ENCODE measurements at places on chromosomes 7 and 10.

GRCh38 chr7:129471402-129471827, 30.9 kb upstream of the SMKR1 start:
- no peak for DNase-seq

DNA sequence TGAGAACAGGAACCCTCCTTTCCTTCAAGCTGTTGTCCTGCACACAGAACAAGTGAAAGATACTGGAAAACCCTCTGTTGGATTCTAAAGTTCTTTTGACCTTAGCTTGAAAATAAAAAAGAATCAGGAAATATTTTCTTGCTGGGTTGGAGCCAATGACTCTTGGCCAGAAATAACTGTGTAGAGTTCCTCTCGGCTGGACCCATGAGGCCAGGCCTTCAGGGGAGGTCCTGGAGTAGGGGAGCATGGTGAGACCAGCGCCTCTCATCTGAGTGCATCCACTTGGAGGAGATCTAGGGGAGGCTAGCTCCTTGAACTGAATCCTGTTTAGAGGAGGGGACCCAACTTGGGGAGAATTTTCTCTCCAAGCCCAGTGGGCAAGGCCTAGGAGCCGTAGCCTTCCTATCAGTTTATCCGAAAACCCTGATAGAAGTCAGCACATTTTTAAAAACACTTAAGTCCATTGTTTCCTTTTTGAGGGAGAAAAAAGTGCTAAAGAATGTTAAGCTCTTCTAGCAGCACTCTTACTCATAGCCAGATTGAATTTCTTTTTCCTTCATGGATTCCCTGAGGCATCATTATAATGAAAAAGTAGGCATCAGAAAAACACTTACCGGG, 635.7 kb upstream of the ANKRD30A start:
- no peak for DNase-seq

GRCh38 chr10:44009891-44010632, 361.4 kb upstream of the ZNF32 start:
- no peak for DNase-seq

DNA sequence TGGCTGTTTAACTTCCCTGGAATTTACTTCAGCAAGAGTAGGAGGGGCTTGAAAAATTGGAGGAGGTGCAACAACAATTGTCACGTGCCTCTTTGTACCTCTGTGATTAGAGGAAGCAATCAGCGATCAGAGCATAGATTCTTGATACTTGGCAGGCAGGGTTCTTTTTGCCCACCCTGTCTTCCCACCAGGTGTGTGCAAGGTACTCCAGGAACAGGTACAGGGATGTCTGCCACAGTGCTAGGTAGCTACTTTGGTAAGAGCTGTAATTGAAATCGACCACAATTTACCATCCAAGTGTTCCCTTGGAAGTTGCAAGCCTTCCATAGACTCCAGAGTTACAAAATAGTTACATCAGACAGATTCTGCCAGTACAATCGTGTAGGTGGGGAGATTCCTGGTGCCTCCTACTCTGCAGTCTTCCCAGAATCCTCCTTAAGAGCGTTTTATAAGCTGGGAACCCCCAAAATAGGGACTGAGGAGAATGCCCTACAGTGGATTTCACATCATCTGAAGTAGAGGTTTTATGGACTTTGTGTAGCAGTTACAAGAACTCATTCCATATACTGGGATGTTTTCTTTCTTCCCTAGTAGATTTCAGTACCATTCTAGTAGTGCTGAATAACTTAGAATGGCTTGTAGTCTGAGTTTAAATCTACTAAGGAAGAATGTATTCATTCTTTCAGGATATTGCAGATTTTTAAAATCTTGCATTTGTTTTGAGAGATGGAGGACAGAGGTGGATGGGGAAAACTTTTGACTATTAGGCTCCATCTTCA, 101.9 kb downstream of the EXOC4 start:
- DNase-seq: no peak

- DNase-seq: no peak
These were observed 118.3 kb downstream of the KMT2E start for GRCh38 chr7:105132335-105132734.

DNA sequence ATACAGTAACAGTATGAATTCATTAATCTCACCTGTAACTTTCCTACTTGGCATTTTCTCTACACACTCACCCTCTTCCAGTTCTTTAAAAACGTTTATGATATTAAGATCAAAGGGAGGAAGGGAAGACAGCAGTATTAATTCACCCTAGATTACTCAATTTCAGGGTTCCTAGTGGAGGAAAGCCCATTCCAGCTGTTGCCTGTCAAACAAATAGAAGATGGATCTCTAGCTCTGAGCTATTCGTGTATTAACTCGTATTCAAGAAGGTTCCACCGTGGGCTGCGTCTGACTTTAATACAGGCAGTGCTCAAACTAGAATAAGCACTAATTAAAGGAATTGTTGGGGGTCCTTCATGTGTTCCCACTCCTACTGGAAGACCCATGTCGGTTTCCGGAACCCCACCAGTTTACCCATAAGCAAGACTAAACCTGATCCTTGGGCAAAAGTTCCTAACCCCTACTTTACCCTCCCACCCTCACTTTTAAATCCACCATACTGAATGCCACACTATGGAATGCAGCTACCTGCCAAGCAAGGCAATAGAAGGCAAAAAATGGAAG, 2.1 kb downstream of the NANOS1 start:
- DNase-seq: no peak

DNA sequence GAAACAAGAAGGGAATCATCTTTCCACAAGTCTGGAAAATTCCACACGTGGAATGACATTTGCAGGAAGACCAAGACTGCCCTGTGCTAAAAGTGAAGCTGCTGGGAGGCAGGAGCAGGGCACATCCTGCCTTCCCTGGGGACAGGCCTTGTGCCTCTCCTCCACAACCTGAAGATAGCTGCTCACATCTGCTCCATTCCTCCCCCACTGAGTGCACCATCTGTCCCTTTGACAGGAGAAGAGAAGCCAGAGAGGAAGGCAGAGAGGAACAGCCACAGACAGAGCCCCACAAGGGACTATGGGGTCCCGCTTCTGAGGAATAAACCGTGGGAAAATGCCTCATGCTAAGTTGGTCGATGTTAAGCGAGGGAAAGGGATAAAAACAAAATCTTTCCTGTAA, 15.9 kb upstream of the FAM171A1 start:
- no peak for DNase-seq

DNA sequence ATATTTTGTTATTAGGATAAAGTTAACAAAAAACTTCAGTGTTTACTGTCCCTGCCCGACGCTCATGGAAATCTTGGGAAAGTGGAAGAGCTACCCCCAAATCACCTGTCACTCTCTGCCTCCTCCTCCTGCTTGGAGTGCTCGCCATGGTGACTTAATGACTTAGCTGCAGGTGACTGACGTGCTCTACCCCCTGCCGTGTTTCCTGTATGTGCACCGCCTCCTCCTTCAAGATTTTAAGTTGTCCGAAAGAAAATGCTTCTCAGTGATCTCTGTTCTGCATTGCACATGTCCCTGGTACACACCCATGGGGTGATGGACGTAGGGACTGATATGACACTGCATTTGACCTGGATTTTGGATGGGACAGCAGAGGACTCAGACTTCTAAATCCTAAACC, 338.8 kb upstream of the SHH start:
- no peak for DNase-seq

DNA sequence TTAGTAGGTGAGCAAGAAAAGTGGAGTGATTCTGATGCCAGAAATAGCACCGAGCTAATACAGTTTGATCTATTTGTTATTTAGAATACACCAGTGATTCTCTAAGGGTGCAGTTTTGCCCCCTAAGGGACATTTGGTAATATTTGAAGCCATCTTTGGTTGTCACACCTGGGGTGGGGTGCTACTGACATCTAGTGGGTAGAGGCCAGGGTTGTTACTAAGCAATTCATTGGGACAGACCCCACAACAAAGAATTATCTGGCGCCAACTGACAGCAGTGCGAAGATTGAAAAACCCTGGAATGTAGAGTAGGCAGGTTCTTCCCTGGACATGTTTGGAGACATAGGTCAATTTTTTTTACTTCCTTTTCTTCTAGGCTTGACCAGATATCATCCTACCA, 14.6 kb downstream of the PALS2 start:
- DNase-seq: no peak

DNA sequence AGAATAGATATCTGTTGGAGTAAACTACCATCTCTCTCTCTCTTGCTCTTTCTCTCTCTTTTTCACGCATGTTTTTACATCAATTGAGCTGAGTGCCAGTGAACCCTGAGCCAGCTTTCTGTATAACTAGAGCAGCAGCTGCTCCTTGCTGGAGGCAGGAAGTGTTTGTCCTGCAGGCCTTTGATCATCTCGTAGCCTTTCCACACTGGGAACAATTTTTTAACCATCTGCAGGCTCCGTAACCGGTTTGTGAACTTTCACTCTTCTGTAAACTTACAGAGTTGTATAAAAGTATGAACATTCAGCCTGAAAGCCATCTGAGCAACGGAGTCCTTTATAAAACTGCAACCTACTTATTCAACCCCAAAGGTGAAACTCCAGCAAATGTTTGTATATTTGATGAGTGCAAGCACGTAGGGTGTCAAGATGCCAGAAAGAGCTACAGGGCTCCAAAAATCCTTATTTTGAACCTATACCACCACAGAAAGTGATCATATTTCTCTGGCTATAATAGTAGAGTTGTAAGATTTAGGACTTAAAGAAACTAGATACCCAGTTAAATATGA, 162.8 kb upstream of the NFE2L3 start:
- no peak for DNase-seq

GRCh38 chr7:158120716-158121115, 466.9 kb downstream of the PTPRN2 start:
- no peak for DNase-seq

GRCh38 chr7:48300301-48300700, 129.0 kb downstream of the ABCA13 start:
- DNase-seq: no peak

DNA sequence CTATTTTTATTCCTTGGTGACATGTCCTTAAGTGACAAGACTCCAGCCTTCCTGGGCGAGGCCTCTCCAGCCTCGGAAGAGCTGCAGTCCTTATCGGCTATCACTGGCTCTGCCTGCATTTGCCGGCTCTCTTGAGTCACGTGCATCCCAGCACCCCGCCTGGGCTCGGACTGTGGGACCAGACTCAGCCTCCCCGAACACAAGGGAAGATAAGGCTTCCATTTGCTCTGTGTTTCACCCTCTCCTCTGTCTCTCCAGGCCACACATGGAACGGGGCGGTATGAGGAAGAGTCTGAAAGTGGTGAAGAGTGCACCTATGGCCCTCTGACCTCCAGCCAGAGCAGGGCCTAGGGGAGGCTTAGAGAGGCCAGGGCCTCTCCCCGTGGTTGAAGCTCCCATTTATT, 4.7 kb downstream of the GDF2 start:
- no peak for DNase-seq

- DNase-seq: no peak
These were observed 980.8 kb upstream of the LRRTM3 start for GRCh38 chr10:65945061-65945460.

DNA sequence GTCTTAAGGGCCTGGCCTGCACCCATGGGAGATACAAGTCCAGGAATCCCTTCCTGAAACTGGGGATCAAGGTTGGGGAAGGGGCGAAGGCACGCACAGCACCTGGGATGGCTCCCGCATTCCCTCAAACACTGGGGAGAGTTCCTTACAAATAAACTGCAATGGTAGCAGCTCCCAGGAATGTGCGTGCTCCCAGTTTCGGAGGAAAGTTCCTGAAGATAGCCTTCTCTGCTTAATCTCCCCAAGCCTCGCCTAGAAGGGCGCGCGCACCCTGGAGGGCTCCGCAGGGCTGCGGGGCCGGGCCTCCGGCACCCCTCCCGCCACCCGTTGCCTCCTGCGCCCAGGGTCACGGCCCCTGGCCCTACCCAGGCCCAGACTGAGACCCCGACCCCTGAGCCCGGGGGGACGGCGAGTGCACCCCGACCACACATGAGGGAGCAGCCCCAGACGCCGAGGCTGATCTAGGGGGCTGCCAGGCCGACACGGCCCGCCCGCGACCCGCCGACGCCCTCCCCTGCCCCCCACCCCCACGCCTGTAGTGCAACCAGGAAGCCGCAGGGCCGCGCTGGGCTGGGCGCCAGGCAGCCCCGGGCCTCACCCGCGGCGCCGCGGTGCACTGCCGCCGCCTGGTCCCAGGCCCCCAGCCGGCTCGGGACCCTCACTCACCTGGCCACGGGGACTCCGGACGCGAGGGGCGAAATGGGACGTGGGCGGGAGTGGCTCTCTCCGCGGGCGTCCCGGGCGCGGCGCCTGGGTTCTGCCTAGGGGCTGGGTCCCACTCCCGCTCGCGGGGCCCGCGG, 460 bp downstream of the ANXA11 start:
- DNase-seq: no peak

DNA sequence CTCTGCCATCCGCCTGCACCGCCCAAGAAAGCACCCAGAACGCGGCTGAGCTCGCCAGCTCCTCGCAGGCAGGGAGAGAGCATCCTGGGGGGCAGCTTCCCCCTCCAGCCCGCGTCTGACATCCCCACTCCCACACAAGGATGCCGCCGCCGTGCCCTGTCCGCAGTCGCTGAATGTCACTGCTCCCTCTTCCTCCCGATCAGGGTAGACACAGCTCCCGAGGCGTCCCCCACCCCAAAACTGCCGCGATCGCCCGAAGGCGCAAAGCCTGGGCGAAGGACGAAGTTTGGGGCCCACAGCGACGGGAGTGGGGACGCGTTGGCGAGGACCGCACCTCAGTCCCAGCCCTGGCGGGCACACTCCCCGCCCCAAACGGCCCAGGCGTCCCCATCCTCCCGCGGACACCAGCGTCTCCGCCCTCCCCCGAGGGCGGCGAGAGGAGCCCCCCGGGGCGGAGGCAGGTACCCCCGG, 1.5 kb upstream of the KAT6B start:
- DNase-seq: peak; percentile 11

DNA sequence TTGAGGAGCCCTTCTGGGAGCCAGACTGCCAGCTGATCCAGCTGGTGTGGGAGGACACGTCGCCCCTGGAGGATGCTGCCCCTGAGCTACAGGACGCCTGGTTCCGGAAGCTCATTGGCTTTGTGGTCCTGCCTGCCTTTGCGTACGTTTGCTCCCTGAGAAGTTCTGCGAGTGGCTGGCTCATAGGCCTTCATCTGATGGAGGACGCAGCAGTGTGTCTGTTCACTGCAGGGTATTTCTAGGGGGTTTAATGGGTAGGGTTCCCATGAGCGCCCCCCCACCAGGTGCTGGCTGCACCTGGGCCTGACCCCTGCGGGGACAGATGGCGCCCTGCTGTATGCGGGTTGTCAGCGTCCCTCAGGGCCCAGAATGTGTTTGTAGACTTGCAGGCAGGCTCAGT, 5.0 kb downstream of the PAOX start:
- DNase-seq: no peak

DNA sequence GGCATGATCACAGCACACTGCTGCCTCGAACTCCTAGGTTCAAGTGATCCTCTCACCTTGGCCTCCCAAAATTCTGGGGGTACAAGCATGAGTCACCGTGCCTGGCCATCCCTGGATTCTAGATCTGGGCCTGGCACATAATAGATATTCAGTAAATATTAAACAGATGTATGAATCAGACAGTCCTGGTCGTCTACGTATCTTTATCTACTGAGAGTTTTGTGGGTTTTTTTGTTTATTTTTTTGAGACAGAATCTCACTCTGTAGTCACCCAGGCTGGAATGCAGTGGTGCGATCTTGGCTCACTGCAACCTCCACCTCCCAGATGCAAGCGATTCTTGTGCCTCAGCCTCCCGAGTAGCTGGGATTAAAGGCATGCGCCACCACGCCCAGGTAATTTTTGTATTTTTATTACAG, 24.3 kb upstream of the ITGB1 start:
- no peak for DNase-seq

- no peak for DNase-seq
These were observed 117.1 kb downstream of the ZMIZ1 start for GRCh38 chr10:79185796-79186374.

- no peak for DNase-seq
These were observed 383.9 kb downstream of the SORCS1 start for GRCh38 chr10:106780632-106781031.

Measured in stimulated activated CD8-positive, alpha-beta memory T cell treated with anti-CD3 and anti-CD28 coated beads, Interleukin-7, amount 100 ng/mL, for 24 hours (primary cell).